ENCODE measurements at places on chromosomes 4 and X.

DNA sequence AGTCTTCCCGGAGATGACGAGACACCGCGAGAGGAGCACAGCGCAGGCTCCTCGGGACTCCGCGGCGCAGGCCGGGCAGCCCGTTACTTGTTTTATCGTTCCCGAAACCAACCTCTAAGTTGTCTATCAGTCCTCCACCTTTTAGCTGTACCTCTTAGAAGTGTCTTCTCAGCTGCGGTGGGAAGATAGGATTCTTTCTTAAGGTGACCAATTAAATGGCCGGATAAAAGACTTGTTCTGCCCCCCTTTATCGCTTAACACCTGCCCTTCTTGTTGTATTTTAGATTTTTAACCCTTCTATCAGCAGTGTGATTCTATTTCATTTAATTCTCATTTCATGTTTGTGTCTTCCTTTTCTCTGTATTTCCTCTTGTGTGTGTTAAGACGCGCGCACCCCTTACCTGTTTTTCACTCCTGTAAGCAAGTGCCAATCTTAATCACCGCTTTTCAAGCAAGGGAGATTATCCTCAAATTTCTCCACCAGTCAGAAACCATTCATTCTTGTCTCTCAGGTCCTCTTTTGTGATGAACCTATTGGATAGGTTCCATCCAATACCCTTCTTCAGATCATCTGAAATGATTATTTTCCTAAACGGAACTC lies at the start of gene SLC9B2:
TSS of gene SLC9B2 (minus strand) at position 15 of the 601 bp plus-strand sequence. CDS start 9,211 bp downstream, outside the sequence.
- DNase-seq, result no peak

- no peak for DNase-seq
These were observed 74.3 kb upstream of the GUCY1A1 start for GRCh38 chr4:155592179-155592937.

DNA sequence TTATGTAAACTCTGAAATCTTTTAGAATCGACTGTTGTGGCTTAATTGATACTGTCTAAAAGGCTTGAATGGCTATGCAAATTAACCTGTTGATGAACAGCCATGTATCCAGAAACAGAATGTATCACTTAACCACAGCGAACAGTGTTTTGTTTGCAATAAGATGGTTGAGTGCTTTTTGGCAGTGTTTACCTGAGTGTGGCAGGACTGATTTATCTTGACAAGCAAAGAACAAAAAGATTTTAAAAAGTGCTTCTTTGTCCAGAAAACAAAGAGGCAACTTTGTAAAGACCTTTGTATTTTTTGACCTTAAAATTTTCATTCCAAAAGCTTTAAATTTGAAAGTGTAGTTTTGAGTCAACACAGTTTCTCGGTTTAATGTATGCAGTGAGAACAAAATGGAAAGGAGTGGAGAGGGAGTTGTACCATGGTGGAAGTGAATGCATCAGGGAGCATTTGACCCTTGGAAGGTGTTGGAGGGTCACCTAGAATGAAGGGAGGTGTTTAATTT lies 18.0 kb downstream of the ARHGAP10 start:
- DNase-seq, result no peak

DNA sequence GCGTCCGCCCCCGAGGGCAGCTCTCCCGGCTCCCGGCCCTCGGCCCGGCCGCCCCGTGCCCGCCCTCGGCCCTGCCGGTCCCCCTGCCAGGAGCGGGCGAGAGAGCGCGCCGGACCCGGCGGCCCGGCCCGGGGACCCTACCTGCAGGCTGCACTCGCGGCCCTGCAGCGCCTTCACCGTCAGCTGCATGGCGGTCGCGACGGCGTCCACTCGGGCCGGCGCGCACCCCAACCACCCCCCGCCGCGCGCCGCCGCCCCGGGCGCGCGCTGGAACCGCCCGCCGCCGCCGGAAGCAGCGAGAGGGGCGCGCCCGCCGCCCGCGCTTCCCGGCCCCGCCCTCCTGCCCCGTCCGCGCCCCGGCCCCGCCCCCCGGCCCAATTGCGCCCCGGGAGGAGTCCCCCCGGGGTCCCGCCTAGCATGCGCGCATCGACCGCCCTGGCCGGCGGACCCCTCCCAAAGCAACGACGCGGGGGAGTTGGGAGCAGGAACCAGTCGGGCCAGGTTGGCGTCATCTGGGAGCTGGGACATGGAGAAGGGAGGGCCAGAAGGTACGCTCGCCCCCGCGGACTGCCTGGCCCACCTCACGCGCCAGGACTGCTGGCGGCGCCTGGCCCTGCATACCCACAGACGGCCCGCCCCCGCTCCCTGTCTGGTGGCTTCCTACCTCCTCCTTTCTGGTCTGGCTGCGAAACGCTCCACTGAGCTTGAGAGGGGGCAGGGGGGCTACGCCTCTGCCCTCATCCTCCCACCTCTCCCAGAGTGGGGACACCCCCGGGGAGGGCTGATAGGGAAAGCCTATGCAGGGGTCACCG lies at the start of gene UBL4A:
TSS of gene UBL4A (minus strand) at position 220 of the 812 bp plus-strand sequence. CDS start at position 189, 31 bp downstream.
- peak; percentile 24 for DNase-seq

DNA sequence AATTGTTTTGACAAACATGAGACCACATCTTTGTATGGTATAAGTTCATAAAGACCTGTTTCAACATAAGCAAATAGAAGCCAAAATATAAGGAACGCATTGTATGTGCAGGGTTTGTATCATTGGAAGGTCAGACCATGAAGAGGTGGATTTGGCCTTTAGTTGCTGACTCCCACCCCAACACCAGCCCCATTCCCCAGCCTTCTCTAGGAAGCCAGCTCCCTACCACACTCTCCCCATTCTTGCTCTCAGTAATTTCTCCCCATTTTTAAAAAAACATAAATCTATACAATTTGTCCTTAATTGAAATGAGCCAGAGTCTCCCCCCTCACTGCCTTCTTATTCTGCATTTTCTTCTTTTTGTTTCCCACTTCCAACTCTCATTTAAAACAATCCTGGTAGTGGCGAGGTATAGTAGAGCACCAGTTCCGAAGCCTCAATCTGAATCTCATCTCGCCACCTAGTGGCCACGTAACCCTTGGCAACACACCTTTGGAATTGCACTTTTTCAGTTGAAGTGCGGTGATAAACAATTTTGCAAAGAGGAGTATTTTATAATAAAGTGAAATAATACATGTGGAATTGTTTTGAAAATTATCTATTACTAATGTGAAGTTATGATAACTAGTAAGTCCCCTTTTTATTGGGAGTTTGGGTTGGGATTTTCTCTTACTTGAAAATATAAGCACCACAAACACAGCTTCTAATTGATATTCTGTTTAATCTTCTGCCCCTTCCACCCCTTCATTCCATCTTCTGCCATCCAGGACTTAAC lies 126.6 kb downstream of the ASB9 start:
- no peak for DNase-seq

GRCh38 chrX:40644821-40645358 lies 2.5 kb downstream of the CXorf38 start:
- no peak for DNase-seq

DNA sequence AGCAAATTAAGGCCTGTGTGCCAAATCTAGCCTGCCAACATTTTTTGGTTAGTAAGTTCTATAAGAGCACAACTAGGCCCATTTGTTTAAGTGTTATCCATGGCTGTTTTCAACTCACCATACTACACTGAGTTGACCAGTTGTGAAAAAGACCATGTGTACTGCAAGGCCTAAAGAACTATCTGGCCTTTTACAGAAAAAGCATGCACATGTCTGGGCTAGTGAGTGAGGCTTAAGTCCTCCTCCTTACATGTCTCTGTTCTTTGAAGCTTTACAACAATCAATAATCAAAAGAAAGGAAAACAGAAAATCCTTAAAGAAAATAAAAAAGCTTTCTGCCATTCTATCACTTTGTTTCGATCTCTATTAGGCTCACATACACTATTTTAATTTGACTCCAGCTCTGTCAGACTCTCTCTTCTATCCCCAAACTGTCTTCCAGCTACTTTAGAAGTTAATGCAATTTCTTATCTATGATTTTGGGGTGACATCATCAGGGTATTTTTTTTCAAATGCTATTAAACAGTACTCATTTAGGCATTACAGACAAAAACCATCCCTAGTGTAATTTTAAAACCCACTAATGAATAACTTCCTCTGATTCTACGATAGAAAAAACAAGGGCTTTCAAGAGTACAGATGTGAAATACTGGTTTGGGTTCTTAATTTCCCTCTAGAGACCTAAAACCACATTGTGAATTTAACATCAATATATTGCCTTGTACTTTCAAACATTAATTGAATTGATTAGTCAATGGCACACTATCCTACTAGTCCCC lies 161.8 kb downstream of the MAB21L2 start:
- no peak for DNase-seq

DNA sequence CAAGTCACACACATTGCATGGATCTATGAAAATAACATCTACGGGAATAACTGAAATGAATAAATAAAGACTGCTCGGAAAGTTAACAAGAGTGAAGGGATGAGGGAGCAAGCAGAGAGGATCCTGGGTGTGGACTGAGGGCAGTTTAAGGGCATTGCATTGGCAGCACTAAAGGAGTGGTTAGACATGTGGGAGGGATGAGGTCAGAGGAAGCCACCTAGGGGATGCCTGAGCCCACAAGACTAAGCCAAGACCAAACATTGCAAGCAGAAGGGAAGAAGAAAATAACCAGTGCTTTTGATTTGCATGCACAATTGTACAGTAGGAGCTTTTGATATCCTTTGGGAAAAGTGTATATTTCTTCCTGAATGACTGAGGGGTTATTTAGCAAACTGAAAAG lies 106.1 kb downstream of the MSL3 start:
- no peak for DNase-seq

DNA sequence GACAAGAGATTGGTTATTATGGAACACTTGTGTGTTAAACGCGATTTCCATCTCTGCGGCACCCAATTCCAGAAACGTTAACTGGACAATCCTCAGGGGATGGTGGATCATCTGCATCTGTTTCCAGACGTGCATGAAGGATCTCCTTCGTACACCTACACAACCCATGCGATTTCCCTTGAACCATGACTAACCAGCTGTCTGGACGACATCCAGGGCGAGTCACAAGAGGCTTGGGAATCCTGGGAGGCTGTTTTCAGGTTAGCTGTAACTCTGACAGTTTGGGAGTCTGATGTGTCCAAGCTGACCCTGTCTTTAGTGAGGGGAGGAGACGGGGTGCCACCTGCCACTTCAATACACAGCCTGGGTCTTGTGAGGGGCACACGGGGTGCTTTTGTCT lies 84.5 kb downstream of the GATB start:
- no peak for DNase-seq

- no peak for DNase-seq
These were observed 42.9 kb downstream of the F8 start for GRCh38 chrX:154979629-154980028.

- no peak for DNase-seq
These were observed 66.0 kb downstream of the RELL1 start for GRCh38 chr4:37620176-37620575.

DNA sequence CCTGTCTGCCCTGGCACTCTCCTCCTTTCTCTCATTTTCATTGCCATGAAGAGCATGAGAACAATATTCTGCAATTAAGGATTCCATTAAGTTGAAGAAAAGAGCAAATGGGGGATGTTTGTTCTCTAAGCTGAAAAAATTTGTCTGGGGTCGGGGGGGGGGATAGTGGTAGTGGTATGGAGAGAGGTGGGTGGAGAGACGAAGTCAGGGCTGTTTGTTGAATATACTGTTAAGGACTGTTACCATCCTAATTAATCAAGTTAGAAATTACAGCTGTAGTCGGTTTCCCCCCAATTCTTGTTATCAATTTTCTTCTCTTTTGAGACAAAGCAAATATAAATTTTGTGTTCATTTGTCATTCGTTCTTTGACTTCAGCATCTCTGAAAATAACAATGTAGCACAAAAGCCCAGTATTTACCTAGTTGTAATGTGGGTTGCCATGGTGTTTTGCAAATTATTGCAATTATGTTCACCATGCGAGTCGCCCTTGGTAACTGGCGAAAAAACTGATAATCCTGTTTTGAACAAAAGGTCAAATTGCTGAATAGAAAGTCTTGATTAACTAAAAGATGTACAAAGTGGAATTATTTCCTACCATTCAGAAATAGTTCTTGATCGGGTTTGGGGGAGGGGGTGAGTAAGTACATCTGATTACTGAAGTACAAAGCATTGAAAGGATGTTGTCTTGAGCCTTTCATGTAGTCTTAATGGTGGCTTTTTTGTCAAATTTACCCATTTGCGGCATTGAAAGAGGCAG lies 139.1 kb downstream of the ARX start:
- DNase-seq, result no peak
